ENCODE measurements at places on chromosomes 4 and X.

DNA sequence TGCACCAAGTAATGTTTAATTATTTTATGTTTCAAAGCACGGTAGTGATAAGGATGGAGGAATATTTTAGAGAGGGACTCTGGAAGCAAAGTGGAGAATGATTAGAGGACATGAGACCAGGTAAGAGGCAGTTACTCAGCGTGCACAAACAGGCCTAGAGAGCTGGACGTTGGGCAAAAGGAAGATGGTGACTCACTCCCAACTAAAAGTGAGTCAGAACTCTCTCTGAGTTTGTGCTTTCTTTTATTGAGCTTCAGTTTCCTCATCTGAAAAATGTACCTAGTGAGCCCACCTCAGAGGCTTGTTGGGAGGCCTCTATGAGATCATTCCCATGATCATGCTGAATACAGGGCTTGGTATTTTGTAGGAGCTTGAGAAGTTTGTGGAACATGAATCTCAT lies 1.6 kb upstream of the ZC4H2 start:
- DNase-seq: no peak

DNA sequence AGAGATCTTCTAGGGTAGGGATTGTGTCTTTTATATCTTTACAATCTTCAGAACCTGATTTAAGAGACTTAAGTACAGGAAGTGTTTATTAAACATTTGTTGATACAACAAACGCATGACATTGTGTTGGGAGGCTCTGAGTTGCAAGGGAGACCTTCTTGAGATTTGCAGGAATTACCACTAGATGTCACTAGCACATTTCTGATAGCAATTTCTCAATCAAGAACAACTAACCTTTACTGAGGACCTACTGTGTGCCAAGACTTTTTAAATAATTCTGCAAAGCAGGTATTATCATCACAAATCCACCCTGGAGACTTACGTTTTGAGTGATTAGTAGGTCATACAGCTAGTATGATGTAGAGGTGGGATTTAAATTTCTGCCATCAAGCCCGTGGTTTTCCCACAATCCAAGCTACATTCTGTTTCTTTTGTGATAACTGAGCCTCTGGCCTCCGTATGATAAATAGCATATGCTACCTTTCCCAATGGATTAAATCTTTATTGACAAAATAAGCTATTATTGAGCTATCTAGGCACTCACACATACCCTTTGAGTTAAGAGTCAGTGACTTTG lies 986.0 kb downstream of the CCSER1 start:
- DNase-seq: no peak

DNA sequence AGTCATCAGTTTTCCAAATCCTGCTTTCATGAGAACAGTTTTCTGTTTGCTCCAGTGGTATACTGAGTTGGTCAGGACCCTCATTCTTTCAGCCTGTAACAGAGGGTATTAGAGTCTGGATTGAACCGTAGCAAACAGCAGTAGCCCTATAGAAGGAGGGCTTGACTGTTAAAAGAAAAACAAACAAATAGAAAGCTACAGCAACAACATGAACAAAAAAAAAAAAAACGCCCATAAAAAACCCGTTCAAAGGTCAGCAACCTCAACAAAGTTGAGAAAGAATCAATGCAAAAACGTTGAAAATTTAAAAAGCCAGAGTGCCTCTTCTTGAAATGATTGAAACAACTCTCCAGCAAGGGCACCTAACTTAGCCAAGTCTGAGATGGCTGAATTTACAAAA lies 64.7 kb upstream of the UGT2B10 start:
- DNase-seq: no peak

DNA sequence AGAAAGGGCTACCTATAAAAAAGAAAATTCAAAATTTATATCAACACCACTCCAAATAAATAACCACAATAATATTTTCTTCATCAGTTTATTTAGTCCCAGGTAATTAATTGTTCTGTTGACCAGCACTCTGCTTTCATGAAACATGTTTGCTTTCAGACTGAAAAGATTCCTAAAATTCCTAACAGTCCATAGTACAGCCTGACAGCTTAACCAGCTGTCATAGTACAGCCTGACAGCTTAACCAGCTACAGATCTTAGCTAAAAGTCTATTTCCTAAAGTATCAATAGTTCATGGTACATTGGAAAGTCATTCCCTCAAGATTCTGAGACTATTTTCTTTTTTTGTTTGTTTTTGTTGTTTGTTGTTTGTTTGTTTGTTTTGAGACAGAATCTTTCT lies 144.1 kb upstream of the DDX53 start:
- no peak for DNase-seq

DNA sequence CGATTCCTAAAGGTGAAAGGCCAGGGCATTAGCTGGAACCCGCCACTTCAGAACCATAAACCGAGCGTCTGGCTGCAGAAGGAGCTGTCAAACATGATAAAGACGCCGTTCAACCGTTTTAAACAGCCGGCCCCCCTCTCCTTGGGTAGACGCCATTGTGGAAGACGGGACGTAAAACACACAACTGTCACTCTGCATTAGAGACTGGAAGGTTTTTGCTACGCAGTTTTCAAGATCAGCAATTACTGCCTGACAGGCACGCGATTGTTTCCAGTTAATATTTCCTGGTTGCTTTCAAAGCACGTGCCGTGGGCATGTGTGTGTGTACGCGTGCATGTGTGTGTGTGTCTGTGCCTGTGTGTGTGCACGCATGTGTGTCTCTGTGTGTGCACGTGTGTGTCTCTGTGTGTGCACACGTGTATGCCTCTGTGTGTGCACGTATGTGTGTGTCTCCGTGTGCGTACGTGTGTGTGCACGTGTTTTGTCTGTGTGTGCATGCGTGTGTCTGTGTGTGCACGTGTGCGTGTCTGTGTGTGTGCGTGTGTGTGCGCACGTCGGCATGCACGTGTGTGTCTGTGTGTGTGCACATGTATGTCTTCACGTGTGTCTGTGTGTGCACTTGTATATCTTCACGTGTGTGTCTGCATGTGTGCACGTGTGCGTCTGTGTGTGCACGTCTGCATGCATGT lies 48.8 kb downstream of the SHOX start:
- DNase-seq: no peak

DNA sequence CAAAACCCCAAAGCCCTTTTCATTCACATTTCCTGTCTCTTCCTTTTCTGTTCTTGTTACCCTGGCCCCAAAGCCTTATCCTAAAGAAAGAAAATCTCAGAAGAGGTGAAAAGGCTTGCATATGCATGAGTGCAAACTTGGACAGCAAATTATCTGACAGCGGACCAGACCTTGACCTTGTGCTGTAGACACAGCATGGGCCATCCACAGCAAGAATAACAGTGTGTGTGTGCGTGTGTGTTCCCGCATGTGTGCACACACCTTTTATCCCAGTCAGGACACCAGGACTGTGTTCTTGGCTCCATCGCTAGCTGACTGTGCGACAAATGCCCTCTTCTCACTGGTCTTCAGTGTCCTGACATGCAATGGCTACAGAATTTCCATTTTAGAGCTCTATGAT lies 35.3 kb downstream of the ZBTB49 start:
- DNase-seq: no peak

DNA sequence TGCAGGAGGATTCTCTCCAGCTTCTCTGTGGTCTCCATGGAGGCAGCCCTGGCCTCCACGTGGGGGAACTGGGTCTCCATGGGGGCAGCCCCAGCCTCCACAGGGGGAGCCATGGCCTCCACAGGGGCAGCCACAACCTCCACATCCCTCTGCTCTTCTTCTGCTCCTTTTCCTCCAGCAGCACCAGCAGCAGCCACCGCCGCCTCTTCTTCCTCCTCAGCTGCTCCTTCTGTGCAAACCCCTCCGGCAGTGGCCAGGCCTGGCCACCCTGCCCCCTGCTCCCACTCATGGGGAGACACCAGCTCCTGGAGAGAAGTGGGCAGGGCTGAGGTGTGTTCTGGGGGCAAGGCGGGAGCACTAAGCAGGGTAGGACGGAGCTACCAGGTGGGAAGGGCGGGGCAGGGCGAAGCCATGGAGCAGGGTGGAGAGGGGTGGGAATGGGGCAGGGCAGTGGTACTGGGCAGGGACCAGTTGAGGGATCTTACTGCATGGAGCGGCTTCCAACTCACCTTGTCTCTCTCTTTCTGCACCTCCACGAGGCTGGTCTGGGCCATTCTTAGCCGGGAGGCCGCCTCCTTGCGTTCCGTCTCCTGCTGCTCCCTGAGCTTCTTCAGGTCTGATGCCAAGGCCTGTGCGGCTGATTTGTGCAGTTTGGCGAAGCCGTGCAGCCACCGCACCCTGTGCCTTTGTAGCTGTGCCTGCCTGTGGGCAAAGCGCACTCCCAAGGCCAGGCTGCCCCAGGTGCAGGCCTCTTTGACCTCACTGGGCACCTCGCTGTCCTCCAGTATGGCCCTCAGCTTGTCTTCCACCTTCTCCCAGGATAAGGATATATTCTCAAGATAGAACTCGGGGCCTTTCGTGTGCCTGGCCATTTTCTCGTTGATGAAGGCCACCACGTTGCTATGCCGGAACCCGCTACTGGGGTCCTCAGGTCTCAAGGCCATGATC lies 766 bp downstream of the TEX13A start:
- no peak for DNase-seq

DNA sequence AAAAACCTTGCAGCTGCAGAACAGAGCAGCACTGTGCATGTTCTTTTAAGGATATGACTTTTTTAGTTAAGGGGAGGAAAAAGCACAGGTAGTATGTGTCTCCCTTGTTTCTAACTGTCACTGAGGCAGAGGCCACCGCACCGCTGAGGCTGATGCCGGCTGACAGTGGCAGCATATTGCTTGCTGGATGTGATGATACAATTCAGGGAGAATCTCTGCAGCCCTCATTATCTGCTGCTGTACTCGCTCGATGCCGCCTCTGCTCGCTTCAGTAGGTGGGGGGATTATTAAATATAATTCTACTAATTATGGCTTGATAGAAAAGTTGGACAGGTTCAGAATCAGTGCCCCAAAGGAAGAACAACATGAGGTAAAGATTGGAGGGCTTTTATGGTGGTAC lies 378.8 kb upstream of the NOCT start:
- DNase-seq: no peak

DNA sequence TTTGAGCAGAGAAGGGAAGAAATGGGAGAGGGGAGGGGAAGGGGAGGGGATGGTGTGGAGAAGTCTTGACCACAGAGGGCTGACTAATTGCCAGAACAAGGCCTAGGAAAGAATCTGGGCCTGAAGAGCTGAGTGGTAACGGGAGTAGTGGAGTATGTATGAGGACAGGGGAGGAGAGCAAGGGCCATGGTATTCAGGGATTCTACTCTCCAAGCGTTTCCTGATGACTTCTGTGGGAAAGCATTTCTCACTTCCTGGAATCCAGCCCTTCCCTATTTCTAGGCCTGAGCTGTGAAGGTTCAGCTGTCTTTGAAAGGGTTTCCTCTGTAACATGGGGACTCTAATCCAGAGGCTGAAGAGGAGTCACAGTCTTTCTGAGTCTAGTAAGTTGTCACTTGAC lies 19.7 kb upstream of the SOX3 start:
- no peak for DNase-seq

DNA sequence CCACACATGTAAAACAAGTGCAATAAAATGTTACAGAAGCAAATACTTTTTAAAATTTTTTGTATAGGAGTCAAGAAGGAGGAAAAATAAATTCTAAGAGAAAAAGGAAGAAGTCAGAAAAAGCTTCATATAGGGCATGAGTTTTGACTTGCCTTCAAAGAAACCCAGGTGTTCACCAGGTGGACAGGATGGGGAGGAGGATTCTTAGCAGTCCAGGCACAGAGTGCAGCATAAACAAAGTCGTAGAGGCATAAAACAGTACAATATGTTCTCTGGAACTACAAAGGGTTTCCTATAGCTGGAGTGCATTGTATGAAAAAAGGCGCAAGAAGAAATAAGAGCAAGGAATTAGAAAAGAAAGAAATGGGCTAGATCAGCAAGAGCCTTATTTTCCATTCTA lies 1.9 kb upstream of the SCFD2 start:
- no peak for DNase-seq

DNA sequence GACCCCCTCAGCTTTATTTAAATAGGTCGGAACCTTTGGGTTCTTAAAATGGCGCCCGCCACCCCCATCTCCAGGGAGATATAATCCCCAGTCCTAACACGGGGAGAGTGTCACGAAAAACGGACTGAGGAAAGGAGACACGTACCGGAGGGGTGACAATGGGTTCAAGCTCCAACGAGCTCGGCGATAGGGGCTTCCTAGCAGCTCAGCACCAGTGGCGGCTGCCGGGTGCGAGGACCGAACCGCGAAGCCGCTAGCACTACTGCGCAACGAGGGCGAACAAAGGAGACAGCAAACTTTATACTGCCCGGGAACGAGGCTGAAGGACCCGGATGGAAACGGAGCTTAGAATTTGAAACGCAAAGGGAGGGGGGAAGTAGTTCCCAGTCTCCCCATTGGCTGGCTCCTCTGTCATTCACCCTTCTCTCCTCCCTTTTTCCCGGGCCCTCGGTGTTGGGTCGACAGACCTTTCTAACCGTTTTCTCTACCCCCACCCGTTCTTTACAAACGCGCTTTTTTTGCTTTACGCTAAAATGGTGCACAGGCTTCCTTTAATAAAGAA lies at the start of gene RBMX:
Gene RBMX (minus strand): TSS at position 274 of the 562 bp plus-strand sequence. CDS start 1,298 bp downstream, outside the sequence.
- DNase-seq: peak; percentile 77

DNA sequence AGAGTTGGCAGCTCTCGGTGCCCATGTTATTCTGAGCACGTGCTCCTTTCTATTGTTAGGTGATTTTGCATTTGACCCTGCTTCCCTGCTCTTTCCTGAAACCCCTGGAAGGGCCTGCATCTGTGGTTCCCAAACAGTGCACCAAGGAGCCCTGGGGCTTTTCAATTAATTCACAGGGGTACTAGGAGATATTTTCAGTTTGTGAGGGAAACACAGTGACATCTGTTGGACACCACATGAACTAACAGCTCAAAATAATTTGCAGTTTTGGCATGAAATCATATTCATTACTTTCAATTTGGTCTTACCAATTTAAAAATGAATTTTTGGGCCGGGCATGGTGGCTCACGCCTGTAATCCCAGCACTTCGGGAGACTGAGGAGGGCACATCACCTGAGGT lies 156.6 kb downstream of the GATB start:
- no peak for DNase-seq

GRCh38 chr4:98739751-98740150 lies 81.3 kb upstream of the TSPAN5 start:
- no peak for DNase-seq

DNA sequence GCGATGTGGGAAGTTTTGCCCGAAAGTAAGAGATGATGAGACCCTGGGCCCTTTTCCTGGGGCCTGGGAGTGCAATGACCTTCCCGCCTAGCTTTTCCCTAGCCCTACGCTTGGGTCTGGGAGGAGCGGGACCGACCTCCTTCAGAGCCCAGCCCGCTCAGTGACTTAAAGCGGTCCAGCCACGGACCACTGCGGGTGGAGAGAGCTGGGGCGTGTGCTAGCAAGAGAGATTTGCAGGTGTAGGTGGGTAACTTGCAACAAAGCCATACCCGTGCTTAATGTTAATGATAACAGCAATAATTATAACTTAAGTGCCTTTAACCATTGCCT lies 503 bp upstream of the PDE5A start:
- DNase-seq: no peak

DNA sequence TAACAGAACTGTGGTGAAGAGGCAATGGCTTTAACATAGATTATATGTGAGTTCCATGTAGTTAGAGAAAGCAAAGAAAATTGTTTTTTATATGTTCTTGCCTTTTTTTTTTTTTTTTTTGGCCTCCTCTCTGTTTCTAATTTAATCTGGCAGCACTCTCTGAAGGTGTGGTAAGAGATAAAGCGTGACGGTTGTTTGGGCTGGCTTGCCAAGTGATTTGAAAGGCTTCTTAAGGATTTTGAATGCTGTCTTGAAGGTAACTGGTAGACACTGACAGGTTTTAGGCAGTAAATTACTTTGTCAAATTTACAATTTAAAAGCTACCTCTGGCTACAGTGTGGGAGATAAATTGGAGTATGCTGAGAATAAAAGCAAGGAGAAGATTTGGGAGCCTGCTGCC lies 269.3 kb upstream of the HS3ST1 start:
- DNase-seq: no peak

All from stimulated activated CD8-positive, alpha-beta memory T cell treated with anti-CD3 and anti-CD28 coated beads, Interleukin-4, amount 100 ng/mL, for 1 hour (primary cell).